Activated T-helper 9 cell treated with anti-CD3 and anti-CD28 coated beads, Interleukin-2, amount 50 U/mL, for 16 hours (primary cell): ENCODE measurements at places on chromosomes 7 and 10.

GRCh38 chr7:52909131-52909530 is 126.3 kb upstream of the POM121L12 start:
- no peak for DNase-seq

DNA sequence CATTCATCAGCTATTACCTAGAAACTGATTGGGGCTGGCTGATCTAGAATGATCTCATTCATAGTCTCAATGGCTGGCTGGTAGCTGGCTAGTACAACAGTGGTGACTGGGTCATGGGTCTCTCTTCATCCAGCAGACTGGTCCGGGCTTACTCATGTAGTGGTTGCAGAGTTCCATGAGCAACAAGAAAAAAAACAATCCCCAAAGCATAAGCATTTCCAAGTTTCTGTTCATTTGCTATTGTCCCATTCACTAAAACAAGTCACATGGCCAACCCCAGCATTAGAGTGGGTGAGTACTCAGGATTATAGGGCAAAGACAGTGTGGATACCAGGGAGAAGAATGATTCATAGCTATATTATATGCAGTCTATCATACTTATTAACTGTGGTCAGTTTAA is 85.2 kb upstream of the SEMA3C start:
- no peak for DNase-seq

GRCh38 chr7:79740076-79740475 is 286.6 kb upstream of the MAGI2 start:
- DNase-seq, result no peak

- DNase-seq, result no peak
Measured at GRCh38 chr7:2211259-2211880, 21.4 kb downstream of the MAD1L1 start.

- DNase-seq, result no peak
Measured at GRCh38 chr10:13399236-13399635, 51.1 kb upstream of the SEPHS1 start.

DNA sequence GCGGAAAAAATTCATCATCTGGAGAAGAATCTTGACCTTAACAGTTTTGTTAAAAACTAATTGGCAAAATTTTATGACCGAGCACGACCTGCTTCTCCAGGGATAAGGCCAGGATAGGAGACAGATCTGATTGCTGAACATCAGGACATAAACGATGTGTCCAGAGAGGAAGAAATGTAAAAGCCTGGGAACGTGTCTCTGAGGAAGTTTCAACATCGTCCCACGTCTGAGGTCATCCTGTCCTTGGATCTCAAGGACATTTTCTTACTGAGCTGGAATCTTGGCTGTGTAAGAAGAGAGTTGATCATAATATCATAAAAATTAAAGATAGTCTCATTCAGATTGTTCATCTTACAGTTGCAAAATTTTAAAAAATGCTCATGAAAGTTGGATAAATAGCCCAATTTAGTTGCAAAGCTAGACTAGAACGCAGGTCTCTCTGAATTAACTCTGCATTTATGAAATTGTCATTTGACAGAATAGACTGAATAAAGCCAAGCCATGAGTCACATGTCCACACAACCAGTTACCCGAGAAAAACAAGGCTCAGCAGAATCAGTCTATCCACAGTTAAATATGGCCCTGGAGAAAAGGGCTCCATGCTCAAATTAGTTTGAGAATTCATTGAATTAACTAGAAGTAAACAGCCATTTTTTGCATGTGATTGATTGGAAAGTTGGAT is 120.0 kb upstream of the EGFR start:
- no peak for DNase-seq

DNA sequence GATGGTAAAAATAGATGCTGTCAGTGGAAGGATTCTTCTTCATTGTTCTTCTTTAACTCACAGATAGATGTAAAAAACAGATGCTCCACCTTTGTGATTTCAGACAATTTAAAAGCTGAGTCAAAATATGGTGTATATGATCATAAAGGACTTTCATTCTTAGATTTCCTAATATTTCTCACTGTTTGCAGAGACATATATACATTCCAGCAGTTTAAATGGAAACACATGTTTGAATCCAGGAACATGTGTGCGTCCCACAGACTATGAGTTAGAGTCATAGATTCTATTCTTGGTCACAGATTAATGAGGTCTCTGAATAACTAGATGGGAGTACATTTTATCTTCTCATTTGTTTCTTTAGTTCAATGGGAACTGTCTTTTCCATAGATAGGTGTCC is 109.6 kb downstream of the BICC1 start:
- no peak for DNase-seq

DNA sequence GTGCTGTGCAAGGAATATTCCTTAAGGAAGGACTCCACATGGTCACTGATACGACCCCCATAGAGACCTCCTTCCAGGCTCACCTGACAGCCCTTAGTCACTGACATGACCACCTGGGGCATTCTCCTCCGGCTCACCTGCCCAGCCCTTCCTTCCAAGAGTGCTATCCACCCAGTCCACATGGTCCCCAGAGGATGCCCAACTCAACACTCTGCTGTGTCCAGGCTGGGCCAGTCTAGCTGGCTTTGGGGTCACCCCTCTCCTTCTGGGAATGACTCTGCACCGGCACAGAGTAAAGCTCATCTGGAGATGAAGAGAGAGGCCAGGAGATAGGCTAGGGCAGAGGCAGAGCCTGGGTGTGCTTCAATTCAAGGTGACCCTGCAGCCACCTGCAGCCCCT is 300.8 kb downstream of the TNS3 start:
- DNase-seq, result no peak

GRCh38 chr7:26143298-26144048 is 8.5 kb upstream of the NFE2L3 start:
- no peak for DNase-seq

DNA sequence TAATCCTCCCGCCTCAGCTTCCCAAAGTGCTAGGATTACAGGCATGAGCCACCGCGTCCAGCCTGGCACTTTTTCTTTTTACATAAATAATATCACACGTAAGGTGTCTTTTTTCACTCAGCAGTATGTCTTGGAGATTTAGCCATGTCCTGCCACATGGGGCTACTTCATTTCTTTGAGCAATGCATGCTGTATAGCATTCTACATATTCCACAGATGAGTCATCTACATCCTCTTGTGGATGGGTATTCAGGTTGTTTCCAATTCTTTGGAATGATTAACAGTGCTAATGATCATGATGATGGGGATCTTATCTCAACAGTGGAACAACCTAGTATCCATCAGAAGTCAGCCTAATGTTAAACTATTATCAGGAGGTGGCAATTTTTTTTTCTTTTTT is 50.8 kb downstream of the ZNF503 start:
- DNase-seq, result no peak

DNA sequence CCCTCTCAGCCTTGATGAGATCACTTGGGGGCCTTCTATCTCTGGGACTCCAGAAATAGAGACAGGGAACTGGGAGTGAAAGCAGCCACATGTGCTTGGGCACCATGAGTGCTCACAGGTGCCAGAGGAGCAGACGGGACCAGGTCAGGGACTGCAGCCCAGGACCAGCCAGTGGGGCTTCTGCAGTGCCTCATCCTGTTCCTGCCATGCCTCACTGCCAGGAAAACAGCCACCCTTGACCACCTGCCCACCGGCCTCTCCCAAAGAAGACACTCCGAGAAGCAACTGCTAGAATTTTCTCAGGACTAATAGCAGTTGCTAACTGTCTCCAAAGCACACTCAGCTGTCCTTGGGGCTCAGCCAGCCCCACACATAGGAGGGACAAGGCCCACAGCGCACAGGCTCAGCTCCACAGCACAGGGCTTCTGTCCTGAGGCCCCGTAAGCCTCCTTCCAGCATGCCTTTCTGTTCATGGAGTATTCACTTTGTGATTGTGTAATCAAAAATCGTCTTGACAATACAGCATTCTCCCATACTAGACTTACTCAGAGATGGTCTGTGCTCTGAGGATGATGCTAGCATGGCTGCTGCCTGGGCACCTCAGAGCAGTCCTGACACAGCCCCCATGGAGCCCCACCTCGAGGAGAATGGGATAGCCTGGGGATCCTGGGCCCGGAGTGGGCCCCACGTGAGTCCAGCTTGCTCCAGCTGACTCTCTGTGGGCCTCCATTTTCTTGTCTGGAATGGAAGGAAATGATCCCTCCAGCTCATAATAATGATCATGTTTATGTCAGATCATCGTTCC is 115.7 kb upstream of the RET start:
- no peak for DNase-seq

- no peak for DNase-seq
Measured at GRCh38 chr10:32366588-32366987, 19.6 kb upstream of the EPC1 start.

GRCh38 chr7:100163871-100164270 is 4.5 kb downstream of the GAL3ST4 start:
- no peak for DNase-seq

DNA sequence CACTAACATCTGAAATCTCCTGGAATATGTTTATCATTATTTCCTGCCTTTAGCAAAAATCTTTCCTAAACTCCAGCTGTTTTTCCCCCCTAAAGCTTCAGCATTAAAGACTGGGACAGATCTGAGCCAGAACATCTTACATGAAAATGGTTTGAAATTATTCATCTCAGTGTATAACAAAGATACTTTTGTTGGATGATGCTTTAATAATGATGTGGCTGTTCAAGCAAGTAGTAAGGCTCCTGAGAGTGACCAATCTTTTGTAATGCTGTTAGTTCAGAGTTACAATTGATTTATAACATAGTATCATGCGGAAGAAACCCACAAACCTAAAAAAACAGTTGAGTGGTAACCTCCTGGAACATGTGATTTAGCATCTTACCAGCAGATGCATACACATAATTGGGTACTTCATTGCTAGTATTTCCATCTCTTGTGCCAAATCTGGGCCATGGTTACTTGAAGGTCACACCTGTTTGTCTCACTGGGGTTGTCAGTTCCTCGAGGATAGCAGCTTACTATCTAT is 1.5 kb downstream of the BZW2 start:
- DNase-seq, result no peak

DNA sequence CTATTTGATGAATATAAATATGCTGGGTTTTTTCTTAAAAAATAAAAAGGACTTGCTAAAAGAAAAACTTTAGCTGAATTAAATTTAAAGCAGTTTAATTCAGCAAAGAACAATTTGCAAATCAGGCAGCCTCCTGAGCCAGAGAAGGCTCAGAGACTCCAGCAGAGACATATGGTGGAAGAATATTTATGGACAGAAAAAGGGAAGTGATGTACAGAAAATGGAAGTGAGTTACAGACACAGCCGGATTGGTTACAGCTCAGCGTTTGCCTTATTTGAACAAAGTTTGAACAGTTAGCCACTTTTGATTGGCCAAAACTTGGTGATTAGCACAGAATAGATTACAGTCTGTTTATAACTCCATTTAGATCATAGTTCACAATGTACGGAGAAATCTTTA is 110.3 kb downstream of the GAD2 start:
- no peak for DNase-seq

DNA sequence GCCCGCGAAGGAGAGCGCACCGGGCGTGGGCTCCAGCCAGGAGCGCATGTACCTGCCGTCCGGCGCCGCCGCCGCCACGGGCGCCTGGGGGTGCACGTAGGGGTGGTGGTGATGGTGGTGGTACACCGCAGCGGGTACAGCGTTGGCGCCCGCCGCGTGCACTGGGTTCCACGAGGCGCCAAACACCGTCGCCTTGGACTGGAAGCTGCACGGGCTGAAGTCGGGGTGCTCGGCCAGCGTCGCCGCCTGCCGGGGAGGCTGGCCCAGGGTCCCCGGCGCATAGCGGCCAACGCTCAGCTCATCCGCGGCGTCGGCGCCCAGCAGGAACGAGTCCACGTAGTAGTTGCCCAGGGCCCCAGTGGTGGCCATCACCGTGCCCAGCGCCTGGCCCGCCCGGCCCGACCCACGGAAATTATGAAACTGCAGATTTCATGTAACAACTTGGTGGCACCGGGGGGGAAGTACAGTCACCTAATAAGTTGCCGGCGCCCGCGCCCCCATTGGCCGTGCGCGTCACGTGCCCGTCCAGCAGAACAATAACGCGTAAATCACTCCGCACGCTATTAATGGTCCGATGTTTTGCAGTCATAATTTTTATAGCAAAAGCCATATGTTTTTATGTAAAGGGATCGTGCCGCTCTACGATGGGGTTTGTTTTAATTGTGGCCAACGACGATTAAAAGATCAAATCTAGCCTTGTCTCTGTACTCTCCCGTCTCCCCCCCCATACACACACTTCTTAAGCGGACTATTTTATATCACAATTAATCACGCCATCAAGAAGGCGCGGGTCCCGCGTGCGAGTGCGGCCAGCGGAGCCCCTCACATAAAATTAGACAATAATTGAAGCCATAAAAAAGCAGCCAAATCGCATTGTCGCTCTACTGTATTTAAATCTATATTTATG is at the start of gene HOXA9:
TSS of gene HOXA9 (minus strand) at position 449 of the 907 bp plus-strand sequence. CDS start at position 369, 80 bp downstream.
- DNase-seq, result no peak

DNA sequence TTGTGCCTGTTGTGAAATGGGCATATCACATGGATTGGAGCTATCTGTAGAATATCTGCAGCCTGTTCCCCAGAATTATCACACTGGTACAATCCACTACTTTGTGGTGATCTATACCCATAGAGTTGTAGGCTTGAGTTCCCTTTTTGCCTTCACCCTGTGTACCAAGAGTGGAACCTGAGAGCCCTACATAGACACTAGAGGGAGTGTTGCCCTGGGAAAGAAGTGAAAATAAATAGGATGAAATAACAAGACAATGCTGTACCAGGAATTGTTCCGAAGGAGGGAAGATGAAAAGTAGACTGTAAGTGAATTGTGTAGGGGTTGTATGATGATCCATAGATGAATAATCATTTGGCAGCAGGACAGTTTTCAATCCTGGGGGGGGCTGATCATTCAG is 9.0 kb downstream of the SORCS3 start:
- DNase-seq, result no peak

- DNase-seq, result no peak
Measured at GRCh38 chr10:132502544-132503300, 34.9 kb upstream of the INPP5A start.

- no peak for DNase-seq
Measured at GRCh38 chr10:70960316-70960715, 72.0 kb upstream of the PCBD1 start.

- no peak for DNase-seq
Measured at GRCh38 chr7:158488181-158488971, 99.2 kb downstream of the PTPRN2 start.

- DNase-seq, result no peak
Measured at GRCh38 chr10:49096890-49097445, 18.4 kb downstream of the VSTM4 start.

GRCh38 chr7:116500078-116500853 is 728 bp downstream of the CAV2 start:
- DNase-seq, result peak; percentile 40

GRCh38 chr7:36191292-36191920 is 38.4 kb downstream of the EEPD1 start:
- no peak for DNase-seq

GRCh38 chr7:90178679-90179278 is 24.5 kb downstream of the STEAP1 start:
- no peak for DNase-seq

DNA sequence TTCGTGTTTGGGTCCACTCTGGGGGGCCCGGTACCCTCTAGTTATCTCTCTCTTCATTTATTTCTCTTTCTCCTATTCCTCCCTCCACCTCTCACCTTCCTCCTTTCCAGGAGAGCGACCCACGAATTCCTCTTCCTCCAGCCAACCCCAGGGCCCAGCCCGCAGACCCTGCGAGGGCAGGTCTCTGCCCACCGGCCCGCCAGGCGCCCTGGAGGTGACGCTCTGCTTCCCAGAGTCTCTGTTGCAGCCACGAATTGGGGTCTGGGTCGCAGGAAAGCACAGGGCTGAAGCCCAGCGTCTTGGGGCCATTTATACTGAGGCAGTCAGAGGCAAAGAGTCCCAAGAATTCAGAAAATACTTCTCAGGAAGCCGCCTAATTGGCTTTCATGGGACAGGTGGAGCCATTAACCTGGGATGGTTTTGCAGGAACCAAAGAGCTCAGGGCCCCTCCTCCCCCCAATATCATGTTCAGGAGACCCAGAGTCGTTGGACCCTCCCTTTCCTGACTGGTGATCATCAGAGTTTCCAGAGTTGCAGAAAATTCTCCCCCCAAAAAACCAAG is 2.7 kb upstream of the EN2 start:
- no peak for DNase-seq
